Stimulated activated CD4-positive, alpha-beta T cell treated with anti-CD3 and anti-CD28 coated beads, Interleukin-4, amount 100 ng/mL, for 4 hours (primary cell): ENCODE measurements at places on chromosomes 3 and 15.

DNA sequence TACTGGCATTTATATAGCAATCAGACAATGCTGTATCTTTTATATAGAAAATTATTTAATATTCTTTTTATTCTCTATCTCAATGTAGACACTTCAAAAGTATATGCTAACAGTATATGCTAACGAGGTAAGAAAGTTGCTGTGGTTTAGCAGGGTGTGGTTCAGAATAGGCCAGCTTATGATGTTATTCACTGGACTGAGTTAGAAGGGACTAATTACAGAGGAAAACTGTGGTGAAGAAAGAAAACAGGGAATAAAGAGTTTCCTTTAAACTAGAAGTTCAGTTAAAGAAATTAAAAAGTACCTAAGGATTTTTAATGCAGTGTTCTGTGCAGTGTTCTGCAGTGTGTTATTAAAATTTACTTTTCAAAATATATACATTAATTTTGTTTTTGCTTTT, 59.4 kb downstream of the MYO9A start:
- no peak for DNase-seq

GRCh38 chr15:86273309-86273708, 193.6 kb downstream of the AGBL1 start:
- no peak for DNase-seq

DNA sequence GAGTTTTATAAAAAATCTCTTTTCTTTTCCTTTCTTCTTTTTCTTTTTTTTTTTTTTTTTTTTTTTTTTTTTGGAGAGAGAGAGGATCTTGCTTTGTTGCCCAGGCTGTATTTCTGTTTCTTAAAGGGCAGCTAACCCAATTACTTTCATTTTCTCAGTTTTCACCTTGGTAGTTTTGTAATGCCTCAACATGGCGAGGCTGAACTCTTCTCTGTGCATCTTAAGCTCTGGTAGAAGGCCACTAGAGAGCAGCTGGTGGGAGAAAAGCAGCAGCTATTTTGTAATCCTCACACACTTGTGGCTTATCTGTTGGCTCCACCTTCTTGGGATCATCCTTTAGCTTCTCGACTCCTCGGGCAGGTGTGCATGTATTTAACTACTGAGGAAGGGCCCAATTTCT, 152.2 kb upstream of the MEIS2 start:
- no peak for DNase-seq

DNA sequence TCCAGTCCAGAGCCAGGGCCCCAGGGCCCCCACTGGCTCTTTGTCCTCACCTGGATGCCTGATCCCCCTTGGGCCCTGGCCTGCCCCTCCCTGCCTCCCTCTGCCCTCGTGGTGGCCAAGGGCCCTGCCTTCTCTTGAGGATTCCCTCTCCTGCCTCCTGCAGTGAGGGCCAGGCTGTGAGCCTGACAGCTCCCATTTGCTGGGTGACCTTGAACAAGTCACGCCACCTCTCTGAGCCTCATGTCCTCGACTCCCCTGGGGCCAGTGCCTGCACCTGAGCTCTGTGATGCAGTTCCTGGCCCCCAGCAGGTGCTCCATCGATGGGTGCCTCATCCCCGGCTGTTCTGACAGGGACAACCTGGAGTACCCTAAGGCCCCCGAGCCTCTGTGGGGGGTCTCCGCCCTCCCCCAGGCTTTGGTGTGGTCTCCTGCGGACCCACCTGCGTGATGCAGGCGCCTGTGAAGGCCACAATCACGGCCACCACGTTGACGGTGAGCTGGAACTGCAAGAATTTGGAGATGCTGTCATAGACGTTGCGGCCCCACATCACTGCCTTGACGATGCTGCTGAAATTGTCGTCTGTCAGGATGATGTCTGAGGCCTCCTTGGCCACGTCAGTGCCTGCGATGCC, 24.1 kb upstream of the SEC13 start:
- DNase-seq: no peak

- DNase-seq: no peak
Measured at GRCh38 chr15:75149867-75150709, 51.6 kb upstream of the C15orf39 start.

DNA sequence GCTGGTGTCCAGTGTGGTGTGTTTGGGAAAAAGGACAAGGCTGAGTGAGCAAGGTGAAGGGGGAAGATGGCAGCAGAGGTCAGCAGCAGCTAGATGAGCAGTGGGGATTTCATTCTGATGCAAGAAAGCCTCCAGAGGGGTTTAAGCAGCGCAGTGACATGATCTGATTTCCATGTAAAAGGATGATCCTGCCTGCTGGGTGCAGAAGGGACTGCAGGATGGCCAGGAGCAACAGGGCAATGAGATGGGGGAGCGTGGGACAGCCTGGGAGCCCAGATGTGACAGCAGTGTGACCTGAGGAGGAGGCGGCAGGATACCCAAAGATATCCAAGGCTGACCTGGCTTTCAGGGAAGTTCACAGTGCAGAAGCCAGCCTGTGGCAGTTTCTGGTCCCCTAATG, 6.1 kb downstream of the WNT7A start:
- no peak for DNase-seq

DNA sequence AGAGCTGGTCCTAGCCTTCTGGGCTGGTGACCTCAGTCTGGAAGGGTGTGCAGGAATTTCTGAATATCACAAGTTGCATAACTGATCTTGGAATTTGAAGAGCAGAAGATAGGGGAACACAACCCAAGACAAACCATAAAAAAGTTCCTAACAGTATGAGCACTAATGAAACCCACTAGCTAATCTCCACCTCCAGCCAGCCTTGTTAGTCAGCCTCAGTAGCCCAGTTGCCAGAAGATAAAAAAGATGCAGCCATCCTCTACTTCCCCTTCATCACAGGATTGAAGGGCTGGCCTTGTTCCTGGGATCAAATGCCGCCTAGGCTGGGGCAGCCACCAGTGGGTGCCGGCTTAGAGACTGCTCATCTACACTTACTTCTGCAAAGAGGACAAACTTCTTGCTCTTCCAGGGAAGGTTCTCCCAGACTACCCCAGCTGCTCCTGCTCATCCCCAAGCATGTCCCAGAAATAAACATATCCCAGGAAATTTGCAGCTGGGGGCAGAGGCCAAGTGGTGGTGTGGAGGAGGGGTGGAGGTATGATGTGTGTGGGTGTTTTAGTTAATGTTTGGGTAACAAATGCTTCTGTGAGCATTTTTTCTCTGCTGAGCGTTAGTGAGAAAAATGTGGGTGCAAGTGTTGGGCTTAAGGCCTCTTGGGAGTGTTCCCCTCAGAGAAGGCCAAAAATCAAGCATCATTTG, 9.2 kb upstream of the ITGA11 start:
- no peak for DNase-seq

DNA sequence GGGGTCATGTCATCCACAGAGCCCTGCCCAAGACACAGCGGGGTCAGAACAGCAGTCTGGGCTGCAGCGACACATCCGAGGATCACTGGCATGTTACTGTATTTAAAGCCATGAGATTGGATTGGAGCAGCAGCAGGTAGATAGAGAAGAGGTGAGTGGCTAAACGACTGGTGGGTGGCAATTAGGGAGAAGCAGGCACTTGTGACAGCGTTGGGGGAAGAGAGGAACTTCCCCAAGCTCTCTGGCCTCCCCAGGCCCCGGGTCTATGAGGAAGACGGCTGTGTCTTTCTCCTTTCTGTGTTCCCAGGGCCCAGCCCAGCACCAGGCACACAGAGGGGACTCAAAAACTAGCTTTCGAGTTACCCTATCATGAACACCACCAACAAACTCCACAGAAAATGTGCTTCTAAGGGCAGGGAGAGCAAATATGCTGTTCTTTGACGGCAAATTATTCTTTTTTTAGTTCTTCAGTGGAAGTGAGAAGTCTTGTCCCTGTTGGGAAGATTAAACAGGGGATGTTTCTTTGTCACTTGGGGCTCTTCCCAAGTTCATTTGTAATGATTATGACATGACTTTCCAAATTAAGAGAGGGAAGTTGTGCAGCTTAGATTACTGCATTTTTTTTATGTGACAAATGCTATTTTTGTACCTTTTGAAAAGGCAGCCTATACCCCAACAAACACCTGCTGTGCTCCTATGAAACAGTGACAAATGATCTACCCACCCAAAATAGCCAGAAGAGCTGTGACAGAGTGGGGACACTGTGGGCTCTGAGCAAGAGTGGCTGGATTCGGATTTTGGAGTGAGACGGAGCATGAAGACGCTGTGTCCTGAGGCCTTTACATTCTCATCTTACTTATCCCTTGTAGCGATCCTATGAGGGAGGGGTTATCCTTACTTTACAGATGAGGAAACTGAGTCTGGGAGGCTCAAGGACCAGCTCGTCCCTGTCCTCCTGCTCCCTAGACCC, 7.2 kb upstream of the SYNM start:
- DNase-seq: no peak
